Activated T-cell treated with anti-CD3 and anti-CD28 coated beads, Interleukin-2, amount 50 U/mL, for 4 hours (primary cell): ENCODE measurements at places on chromosomes 13 and 19. TPM values are rescaled to one million over a fixed set of nuclear protein-coding genes. Genes with fewer than 3 reads are reported as not detected.

The SYDE1 gene
- total RNA-seq: 0.76 TPM

The PPP1R12C gene
- total RNA-seq: 95.6 TPM

The LRRC25 gene
- not detected for total RNA-seq

The TRPC4 gene
- not detected for total RNA-seq
